Frontal cortex (tissue), 4 donors: ENCODE measurements at places on chromosomes 7 and 10. TPM values are rescaled to one million over a fixed set of nuclear protein-coding genes. Genes with fewer than 3 reads are reported as not detected.

Gene FKBP6
- not detected for total RNA-seq

DNA sequence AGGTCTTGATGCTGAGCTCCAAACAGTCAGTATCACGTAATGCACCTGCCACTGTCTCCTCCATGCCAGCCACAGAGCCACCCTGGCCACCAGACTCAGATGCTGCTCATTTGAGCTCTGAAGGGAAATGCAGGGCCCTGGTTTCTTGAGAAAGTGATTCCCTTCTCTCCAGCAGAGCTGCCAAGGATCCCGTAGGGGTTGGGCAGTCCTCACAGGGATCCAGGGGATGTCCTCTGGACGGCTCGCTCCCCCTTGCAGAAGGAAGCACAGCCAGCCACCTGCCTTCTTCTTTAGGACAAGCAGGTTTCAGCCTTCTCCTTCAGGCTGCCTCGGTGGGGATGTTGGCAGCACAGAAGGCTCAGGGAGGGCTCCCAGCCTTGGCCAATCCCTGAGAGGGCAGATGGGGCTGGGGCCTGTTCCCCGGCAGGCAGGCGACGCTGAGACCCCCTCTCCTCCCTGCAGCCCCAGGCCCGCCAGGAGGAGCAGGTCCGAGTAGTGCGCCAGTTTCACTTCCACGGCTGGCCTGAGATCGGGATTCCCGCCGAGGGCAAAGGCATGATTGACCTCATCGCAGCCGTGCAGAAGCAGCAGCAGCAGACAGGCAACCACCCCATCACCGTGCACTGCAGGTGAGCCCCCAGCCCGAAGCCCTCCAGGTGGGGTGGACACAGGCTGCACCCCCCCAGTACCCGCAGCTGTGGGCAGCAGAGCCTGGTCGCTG is 48.9 kb downstream of the MKI67 start:
- DNase-seq = no peak

Gene SPDYE5
- not detected for total RNA-seq

Gene TMEM236
- under 0.01 TPM for total RNA-seq

DNA sequence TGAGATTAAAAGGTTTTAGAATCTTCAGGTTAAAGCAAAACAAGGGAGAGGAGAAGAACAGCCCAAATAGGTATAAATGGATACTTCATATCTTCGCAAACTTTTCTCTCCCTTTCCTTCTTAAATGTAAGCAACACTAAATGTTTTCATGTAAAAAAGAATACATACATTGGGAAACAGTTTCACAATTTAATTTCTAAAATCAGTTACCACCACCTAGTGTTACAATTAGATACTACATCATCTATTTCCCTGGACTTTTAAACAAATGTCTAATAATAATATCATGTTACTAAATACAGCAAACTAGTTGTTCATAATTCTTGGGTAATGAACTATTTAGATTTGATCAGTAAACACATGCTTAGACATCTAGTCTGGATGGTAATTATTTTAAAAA is 35.8 kb downstream of the MINDY3 start:
- no peak for DNase-seq

Gene KCNMA1
- 27.3 TPM for total RNA-seq

DNA sequence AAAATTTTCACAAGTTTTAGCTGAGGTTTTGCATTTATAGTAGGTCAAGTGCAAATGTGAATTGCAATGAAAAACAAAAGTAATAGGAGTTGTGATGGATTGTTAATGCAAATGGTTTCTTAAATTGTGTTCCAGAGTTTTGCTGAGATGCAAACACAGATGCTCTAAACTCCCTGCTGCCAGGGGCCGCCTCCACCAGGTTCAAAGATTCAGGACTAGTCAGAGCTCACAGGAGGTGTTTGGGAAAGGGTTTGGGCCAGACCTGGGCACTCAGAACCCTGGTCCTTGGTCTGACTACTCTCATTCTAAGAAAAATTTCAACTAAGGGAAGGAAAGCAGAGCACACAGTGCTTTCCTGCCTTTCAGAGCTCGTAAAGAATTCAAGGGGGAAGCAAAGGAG is 193.1 kb downstream of the CCSER2 start:
- DNase-seq = no peak

DNA sequence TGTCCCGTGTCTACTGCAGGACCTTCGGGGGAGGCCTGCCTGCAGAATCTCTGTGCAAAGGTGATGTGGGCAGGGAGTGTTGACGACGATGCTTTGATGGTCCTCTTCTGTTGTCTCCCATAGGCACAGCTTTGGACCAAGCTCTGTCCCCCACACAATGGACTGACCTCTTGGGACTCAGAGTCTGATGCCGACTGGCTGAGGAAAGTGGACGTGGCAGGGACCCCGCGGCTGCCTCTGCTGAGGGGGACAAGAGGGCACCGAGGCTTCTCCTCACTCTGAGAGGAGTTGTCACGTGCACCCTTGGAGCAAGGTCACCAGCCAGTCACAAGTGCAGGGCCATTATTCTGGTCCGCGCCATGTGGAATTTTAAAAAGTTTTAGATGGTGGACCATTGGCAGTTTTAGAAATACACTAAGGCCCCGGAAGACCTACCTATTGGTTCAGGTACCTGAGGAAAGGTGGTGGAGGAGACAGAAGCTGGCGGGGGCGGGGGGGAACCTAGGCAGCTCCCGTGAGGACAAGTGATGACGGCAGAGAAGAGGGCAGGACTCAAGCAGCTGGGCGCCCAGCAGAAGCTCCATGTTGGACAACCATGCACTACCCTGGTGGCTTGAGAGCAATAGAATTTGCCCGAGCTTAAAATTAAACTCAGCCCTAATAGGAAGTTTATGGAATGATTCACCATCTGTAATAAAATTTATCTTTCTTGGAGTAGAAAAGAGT is 331.4 kb downstream of the PTPRN2 start:
- DNase-seq = no peak
